Activated CD4-positive, CD25-positive, alpha-beta regulatory T cell (primary cell): ENCODE measurements at places on chromosomes 7 and 10.

DNA sequence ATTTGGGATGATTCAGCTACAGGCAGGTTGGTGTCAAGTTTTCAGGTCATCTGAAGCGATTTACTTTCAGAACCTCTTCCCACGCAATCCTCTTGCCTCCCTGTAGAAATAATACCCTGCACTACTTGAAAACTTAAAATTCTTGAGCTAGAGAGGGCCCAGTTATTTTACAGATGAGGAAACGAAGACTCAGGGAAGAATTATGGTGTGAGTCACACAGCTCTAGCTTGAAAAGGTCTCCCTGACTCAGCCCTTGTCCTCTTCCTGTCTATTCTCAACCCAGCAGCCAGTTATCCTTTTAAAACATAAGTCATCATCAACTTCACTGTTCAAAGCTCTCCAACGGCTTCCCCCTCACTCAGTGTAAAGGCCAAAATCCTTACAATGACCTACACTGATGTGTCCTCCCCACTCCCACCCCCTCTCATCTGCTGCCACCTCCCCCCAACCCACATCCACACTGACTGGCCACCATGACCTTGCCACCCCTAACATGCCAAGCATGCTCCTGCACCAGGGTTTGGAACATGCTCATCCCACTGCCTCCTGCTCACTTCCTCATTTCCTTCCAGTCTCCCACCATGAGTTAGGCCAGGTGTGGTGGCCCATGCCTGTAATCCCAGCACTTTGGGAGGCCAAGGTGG is 3.4 kb downstream of the DNMBP start:
- DNase-seq, result no peak

DNA sequence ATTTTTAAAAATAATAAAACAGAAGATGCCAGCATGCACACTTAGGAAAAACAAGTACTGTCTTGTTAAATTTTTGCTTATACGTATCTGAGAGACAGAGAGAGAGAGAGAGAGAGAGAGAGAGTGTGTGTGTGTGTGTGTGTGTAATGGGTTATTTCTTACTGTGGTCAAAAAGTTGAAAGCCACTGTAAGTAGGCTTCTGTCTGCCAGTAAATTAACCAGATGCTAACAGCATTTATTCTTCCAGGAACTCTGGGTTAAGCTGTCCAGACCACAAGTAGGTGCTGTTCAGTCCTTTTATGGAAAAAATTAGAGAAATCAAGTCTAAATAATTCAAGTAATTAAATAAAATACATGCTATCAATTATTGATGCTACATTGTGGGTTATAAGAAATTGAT is 39.7 kb downstream of the RNF32 start:
- DNase-seq, result no peak

DNA sequence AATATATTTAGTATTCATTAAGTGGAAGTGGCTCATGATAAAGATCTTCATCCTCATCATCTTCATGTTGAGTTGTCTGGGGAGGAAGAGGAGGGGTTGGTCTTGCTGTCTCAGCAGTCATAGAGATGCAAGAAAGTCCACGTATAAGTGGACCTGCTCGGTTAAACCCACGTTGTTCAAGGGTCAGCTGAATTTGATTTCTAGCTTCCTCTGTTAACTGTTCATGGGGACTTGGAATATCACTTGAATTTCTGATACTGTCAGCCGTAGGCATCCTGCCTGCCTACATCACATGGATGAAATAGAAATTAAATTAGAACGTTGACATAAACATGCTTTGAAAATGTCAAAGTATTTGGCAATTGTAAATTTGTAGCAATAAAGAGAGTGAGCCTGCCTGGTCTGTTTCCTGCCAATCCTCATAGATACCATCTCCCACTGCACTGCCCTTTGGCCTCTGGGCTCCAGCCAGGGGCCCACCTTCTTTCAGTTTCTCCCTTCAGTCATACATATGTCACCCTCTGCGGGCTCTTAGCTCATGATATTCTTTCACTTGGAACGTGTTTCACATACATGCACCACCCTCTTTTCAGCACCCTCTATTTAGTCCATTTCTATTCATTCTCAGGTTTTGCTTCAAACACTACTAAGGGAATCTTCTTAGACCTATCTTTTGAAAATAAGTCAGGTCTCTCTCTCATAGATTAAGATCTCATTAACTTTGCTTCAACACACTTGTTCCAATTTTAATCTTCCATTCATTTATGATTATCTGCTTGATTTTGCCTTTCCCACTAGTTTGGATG is 376.3 kb downstream of the IPMK start:
- DNase-seq, result no peak

DNA sequence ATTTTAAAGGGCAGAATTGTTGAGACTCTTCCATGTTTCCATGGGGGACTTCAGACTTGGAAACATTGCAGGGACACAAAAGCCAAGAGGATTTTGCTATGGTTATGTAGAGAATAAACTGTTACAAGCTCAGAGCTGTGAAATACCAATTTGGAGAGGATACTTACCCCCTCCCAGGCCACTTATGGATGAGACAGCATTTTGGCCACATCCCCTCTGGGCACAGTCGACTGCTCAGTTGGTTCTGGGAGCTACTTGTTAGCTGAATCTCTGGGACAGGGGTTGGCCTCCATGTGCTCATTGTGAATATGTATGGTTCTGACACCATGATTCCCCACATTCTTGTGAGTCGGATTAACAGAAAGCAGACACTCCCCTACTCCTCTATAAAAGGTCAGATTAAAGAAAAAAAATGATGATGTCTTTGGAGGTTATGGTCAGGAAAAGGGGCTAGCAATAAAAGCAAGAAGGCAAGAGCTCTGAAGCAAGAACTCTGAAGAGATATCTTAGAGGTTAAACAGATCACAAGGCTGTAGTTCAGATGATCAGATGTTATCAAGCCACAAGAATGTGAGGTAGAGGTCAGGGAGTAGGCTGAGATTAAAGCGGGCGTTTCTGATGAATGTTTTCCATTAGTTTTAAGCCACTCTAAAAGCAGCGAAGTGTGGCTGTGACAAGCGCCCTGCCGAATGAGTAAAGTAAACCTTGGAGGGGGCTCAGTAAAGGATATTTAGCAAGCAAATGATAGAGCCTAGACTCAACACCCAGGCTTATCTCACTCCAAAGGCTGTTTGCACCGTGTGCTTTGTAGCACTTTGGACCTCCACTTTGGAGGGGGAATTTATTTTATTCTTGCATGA is 17.2 kb downstream of the STAMBPL1 start:
- no peak for DNase-seq

DNA sequence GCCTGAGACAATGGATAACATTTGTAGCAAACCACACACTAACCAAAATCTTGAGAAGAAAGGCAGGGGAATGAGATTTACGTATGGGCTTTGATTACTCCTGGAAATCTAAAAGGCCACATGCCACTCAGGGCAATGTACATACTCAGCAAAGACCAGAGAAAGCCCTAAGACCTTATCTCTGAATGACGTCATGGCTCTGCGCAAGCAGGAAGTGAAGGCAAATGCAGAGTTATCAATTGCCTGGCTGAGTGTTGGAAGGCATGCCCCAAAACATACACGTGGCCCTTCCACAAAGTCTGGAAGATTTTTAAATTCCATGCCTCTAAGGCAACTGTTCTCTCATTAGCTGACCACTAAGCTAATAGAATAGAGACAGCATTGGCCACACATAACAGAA is 90.9 kb upstream of the NRBF2 start:
- no peak for DNase-seq

GRCh38 chr10:116836083-116836482 is 13.2 kb upstream of the ENO4 start:
- DNase-seq, result no peak

DNA sequence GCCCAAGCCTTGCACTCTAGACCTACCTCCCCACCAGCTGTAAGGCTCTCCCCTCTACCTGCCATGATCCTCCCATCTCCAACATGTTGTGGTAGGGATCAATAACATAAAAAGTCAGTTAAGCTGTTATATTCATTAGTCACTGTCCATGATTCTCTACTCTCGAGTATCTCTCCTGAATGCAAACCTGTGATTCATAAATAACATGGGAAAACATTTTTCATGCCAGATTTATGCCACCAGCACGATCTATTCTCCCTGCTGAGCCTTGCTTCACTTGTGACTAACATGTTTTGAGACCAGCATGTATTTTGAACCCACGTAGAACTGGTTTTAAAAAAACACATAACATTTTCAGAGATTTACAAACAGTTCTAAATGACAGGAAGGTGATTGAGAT is 30.3 kb downstream of the TMEM168 start:
- no peak for DNase-seq

DNA sequence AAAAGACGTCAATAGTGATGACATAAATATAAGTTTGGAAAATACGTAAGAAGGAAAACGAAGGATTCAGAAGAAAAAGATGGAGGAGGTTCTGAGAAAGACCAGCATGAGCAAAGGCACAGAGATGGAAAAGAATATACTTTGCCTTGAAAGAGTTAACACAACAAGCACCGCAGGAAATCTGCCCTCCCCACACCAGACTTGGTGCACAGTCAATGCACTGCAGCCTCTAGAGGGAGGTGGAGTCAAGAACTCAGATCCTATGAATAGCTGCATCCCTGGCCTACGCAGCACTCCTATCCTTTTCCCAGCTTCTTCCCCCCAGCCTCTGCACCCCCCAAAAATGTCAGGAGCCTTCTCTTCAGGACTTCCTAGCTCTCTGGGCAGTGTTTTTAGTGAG is 1370.6 kb upstream of the LRRTM3 start:
- DNase-seq, result no peak

GRCh38 chr7:46210467-46210866 is 289.4 kb upstream of the IGFBP3 start:
- no peak for DNase-seq

- no peak for DNase-seq
These were observed 94.3 kb upstream of the ADO start for GRCh38 chr10:62710182-62710581.

GRCh38 chr7:30752979-30753378 is 1.0 kb downstream of the INMT start:
- DNase-seq, result no peak

GRCh38 chr10:121611393-121612159 is 13.3 kb upstream of the FGFR2 start:
- no peak for DNase-seq

GRCh38 chr7:2518737-2519118 is 846 bp upstream of the LFNG start:
- no peak for DNase-seq

GRCh38 chr7:147012666-147013065 is 896.1 kb downstream of the CNTNAP2 start:
- DNase-seq, result no peak

DNA sequence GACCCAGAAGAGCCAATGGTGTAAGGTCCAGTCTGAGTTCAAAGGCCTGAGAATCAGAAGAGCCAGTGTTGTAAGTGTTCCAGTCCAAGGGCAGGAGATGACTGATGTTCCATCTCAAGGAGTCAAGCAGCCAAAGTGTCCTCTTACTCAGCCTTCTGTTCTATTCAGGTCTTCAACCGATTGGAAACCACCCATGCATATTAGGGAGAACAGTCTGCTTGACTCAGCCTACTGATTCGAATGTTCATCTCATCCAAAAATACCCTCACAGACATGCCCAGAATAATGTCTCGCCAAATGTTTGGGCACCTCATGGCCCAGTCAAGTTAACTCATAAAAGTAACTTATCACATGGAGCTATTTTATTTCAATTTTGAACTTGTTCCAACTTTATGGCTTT is 2.9 kb upstream of the WDFY4 start:
- no peak for DNase-seq

- no peak for DNase-seq
These were observed 434.2 kb upstream of the POT1 start for GRCh38 chr7:125363873-125364272.

DNA sequence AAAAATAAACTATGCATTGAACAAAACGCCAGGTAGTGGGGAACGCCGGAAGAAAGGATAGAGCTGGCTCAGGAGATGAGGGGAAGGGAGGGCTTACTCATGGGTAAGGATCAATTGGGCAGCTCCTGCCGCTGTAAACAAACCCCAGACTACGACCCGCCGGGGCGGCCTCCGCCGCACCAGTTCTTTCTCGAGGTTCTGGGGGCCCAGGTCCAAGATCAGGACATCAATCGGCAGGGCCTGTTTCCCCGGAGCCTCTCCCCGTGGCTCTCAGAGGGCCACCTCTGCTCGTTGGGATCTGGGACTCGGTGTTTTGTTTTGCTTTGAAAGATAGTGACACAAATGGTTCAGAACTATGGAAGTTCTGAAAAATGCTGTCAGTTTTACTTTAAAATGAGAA is 140.4 kb downstream of the ELFN1 start:
- no peak for DNase-seq

DNA sequence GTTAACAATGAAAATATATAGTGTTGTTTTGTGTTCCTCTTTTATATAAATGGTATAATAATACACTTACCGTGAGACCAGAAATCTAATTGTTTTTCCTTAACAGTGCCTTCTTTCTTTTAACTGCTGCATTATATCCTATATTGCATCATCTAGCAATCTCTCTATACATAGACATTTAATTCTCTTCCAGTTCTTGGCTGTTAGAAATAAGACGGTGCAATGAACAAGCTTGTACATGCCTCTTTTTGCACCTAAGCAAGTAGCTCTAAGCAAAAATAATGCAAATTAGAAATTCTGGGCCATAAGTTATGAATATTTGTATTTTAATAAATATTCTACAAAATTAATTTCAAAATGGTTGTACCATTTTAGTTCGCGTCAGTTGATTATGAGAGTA is 55.9 kb upstream of the AHR start:
- DNase-seq, result no peak

DNA sequence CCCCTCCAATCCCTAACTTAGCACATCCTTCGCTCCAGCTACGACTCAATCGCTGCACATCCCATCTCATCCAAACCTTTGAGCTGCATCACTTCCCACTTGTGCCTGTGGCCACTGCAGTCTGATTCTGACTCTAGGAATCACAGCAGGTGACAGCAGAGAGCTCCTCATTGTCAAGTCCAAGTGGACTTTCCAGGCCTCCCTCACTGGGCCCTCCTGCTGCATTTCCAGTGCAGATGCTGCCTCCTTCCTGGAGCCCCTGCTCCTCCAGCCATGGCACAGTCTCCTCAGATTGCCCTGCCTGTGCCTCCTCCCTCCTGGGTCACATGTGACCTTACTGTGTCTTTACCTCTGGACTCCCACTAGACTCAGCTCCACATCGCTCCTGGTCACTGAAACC is 157.3 kb downstream of the USP6NL start:
- no peak for DNase-seq

DNA sequence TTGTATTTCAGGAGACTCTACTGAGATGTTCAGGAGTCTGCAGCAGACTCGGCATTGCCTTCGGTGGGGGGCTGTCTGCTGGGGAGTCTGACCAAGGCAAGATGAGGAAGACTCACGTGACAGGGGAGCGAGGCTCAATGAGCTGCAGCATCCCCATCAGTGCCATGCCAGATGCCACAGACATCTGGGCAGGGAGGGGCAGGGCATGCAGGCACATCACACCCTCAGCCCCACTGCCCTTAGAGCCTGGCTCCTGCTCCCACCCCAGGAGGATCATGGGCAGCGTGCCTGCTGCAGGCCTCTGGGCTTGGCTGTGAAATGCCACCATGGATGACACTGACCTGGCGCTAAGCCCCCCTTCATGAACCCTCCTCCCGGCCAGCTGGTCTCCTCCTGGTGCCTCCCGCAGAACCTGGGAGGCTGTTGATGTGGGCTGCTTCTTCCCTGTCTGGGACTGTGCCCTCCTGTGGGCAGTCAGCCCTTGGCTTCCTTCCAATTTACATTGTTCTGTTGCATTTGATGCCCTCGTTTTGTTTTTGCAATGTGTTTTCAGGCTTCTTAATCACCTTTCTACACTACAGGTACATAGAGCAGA is 235.0 kb downstream of the PAXIP1 start:
- no peak for DNase-seq

GRCh38 chr7:111159426-111159825 is 68.5 kb downstream of the LRRN3 start:
- DNase-seq, result no peak

- no peak for DNase-seq
These were observed 494.0 kb downstream of the MAGI2 start for GRCh38 chr7:78959477-78959876.
